ENCODE measurements at places on chromosomes 3 and 15.

GRCh38 chr3:128498901-128499530, 6.0 kb upstream of the GATA2 start:
- no peak for DNase-seq

- no peak for DNase-seq
These were observed 185.9 kb upstream of the ONECUT1 start for GRCh38 chr15:52975941-52976449.

DNA sequence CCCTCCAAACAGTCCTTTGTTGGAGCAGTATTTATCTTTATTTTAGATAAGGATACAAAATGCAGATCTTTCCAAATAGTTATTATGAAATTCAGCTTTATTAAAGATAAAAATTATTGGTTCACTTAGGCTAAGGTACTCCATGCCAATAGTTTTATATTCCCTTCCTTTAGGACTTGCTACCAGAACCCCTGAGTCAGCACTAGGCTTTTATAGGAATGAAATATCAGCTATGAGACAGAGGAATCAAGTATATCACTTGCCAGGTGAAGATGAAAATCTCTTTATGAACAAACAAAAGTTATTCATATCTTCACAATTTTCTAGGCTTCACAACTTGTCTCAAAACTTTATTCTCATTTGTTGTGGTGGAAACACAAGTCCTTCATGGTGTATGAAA, 221.5 kb downstream of the POLQ start:
- no peak for DNase-seq

DNA sequence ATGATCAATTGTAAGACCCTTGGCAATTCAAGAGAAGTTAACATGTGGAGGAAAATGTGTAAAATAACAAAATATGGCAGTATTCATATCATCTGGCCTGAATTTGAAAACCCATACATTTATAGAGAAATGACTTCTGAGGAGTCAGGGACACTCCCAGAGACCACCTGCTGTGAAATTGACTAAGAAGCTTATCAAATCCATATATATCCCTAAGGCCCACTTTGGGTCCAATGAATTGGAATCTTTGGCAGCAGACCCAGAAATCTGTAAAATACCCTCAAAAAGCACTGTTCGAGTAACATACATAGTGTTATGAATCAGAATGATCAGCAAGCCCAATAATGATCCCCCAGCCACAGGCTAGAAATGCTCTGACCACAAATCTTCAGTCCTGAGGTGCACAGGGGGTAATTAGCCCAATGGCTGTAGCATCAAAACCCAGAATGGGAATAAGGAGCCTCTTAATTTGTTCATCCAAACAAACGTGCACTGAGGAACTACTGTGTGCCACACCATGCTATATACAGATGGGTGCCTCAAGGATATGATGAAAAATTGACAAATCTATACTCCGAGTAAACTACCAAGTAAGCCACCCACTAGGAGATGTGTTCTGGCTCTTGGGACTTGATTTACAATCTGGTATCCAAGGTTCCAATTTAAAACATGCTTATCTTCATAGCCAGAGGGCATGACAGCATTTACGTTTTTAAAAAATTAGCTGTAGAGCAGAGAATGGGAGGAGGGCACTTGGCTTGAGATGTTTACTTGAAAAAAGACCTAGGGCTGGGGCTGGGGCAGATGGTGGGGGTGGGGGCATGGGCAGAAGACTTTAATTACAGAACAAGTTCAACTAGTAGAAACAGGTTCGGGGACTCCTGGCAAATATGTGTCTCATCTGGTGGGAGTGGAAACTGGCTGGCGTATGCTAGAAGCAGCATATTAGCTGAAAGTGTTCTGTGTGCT, 9.1 kb upstream of the ARHGEF3 start:
- DNase-seq: no peak

GRCh38 chr3:60001369-60001768, 951.5 kb upstream of the CFAP20DC start:
- no peak for DNase-seq

Measured in iPS-NIHi11 (cell line).